ENCODE measurements at places on chromosomes 2 and 18.

DNA sequence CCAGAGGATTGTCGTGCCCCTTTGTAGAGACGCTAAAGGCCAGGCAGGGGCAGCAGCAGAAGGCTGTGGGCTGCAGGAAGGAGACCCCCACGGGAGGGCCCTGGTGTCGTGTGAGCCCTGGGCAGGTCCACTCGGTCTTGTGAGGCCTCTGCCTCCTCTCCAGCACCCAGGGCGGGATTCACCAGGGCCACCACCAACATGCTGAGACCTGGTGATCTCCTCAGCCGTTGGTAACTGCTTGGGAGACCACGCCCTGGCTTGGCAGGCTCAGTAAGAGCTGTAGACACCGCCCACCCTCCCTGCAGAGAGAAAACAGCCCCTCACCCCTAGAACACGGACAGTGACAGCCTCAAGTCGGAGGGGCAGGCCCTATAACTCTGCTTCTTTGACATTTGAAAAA lies 21.1 kb downstream of the MBP start:
- no peak for DNase-seq

- DNase-seq: no peak
Measured at GRCh38 chr18:23851470-23852002, 162.3 kb downstream of the LAMA3 start.

DNA sequence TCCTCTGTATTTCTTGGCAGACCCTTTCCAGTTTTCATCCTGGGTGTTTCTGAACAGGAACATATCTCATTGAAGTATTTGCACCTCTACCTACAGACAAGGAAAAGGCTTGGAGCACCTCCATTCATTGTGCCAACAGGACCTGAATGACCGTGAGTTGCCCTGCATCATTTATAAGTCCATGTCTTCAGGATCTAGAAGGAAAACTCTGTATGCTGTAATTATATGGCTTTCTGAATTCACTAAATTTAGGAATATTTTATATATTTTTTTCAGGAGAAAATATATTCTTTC lies 402.3 kb upstream of the SLC14A2 start:
- DNase-seq: no peak

- no peak for DNase-seq
Measured at GRCh38 chr2:239499726-239500573, 99.1 kb upstream of the HDAC4 start.

- no peak for DNase-seq
Measured at GRCh38 chr2:25570161-25570845, 103.1 kb downstream of the DTNB start.
